Stimulated activated CD8-positive, alpha-beta memory T cell treated with anti-CD3 and anti-CD28 coated beads, Interleukin-2, amount 100 ng/mL, for 1 hour (primary cell): ENCODE measurements at places on chromosomes 7 and 10.

DNA sequence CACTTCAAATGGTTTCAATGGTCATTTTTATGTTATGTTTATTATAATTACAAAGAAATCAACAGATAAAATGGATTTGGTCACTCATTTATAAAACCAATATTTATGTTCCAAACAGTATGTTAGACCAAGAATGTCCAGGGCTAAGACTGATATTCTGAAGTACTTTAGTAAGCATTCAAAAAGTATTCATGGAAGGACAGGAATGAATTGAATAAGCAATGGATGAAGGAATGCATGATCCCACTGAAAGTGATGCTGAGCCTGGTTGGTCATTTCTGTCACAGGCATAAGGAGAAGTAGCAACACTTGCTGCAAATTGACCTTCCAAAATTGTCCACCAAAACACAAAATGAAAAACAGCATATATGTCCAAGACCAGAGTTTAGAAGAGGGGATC is 189.0 kb upstream of the CELF2 start:
- no peak for DNase-seq

DNA sequence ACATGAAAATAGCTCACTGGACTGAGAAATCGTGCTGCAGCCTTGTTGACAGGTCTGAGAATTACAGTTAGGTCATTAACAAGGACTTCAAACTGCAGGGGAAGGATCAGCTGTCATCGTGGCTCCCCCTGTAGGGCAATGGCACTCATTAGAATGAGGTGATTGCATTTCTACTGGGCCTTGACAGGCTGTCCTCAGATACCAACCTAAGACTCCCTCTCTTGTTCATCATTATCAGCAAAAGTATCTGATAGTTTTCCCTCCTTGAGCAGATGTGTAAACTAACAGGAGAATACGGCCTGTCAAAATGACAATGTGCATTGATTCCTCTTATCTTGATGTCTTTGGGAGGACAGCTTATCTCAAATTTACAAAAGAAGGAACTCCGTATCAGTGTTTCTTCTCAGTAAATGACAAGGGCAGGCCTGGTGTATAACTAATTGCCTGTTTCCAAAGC is 648.5 kb upstream of the LRRN3 start:
- DNase-seq: no peak

DNA sequence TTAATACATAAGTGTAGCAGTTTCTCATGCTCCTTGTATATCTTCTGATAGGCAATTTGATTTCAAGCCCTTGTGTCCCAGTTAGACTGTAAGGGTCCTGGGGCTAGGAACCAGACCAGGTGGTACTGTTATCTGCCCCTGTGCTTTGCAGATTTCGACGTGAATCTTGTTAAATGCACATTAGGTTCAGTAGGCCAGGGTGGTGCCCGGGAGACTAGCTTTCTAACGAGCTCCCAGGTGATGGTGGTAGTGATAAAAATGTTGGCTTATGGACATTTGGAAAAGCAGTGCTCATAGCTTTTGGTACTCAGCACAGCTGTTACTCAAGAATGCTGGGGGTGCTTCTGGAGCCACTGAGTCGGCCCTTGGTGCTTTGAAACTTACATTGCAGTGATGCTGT is 64.2 kb downstream of the PRPF18 start:
- DNase-seq: no peak

DNA sequence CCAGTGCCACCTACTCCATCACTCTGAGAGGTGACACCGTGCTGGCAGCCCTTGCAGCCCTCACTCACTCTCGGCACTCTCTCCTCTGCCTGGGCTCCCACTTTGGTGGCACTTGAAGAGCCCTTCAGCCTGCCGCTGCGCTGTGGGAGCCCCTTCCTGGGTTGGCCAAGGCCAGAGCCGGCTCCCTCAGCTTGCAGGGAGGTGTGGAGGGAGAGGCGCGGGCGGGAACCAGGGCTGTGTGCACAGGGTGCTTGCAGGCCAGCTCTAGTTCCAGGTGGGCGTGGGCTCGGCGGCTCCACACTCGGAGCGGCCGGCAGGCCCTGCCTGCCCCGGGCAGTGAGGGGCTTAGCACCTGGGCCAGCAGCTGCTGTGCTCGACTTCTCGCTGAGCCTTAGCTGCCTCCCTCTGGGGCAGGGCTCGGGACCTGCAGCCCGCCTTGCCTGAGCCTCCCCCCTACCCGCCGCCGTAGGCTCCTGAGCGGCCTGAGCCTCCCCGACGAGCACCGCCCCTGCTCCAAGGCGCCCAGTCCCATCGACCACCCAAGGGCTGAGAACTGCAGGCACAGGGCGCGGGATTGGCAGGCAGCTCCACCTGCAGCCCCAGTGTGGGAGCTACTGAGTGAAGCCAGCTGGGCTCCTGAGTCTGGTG is 48.7 kb upstream of the SLC35G1 start:
- no peak for DNase-seq

DNA sequence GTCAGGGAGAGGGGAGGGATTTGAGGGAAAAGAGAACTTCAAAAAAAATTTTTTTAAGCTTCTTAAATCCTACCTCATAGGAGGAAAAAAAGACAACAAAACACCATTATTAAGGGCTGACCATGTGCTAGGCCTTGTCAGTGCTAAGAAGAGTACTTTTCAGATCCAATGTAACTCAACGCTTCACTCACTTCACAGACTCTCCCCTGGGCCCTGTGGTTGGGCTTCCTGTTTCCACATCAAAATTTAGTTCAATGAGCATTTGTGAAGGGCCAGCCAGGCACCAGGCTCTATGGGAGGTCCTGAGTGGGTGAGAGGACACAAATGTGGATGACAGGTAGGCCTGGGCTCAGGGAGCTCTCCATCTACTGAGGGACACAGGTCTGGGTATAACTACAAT is 249.8 kb downstream of the PTEN start:
- DNase-seq: no peak

DNA sequence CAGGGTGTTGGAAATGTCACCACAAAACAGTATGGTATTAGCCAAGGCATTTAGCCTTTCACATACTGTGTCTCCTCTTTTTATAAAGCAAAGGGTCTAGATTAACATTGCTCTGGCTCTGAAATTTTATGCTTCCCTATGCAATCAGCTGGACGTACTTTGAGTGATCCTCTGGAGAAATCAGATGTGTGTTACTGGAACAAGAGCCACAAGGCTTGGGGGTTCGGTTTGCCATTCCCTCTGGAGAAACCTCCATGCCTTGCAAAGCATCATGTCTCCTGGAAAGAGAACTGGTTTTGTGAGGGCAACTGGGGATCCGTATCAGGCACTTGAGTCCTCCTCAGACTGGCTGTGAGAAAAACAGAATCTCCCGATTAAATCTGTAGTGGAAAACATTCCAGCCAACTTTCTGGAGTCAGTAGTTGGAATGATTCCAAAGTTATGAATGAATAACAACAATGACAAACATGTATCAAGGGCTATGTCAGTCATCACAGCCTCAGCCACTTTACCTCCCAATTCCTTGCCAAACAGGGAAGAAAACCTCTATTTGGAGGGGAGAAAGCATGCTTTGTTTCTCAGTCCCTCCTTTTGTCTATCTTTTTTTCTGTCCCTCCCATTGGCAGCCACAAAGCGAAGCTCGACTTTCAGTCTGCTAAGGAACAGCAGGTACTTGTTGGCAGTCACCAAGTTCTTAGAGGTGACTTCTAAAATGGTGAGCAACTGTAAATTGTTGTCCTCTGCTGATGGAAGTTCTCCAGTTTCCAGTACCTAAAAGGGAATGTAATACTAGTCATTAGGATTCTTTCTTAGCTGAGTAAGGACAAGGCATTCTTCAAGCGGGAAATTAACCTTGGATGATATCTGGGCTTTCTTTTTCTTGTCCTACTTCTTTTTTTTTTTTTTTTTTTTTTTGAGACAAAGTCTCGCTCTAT is 864.8 kb upstream of the AUTS2 start:
- DNase-seq: no peak

- DNase-seq: no peak
Observed at GRCh38 chr7:159370-160270, 32.8 kb upstream of the FAM20C start.

DNA sequence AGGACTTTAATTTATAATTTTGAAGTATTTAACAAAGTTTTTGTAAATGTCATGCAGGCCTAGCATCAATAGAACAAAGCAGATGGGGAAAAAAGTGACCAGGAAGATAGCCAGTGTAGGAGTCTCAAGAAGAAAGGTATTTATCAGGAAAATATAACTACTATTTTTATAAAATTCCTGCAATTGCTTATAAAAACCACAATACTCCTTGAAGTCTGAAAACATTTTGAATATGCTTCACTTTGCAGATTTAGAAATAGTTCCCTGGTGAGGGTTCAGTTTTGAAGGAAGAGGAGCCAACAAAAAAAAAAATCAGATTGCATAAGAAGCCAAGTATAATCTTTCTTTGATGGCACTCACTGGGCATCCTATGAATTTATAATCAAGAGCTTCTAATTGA is 34.1 kb downstream of the MTERF1 start:
- no peak for DNase-seq

DNA sequence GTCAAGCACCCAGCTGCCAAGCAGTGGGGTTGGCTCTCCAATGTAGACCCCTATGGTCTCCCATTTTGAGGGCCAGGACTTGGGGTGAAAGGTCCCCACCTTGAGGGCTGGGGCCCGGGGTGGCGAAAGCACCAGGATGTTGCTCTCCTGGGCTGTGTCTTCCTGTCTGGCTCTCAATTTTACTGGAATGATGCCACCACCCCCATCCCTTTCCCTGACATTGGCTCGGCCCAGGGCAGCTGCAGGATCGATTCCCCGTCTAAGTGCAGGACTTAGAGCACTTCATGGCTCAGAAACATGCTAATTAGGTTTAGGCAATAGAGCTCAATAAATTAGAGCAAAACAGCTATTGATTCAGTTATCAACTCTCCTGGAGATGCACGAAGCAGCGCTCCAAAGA is 27.0 kb upstream of the HSPA12A start:
- no peak for DNase-seq

- DNase-seq: no peak
Observed at GRCh38 chr7:82957521-82957920, 205.2 kb downstream of the PCLO start.

DNA sequence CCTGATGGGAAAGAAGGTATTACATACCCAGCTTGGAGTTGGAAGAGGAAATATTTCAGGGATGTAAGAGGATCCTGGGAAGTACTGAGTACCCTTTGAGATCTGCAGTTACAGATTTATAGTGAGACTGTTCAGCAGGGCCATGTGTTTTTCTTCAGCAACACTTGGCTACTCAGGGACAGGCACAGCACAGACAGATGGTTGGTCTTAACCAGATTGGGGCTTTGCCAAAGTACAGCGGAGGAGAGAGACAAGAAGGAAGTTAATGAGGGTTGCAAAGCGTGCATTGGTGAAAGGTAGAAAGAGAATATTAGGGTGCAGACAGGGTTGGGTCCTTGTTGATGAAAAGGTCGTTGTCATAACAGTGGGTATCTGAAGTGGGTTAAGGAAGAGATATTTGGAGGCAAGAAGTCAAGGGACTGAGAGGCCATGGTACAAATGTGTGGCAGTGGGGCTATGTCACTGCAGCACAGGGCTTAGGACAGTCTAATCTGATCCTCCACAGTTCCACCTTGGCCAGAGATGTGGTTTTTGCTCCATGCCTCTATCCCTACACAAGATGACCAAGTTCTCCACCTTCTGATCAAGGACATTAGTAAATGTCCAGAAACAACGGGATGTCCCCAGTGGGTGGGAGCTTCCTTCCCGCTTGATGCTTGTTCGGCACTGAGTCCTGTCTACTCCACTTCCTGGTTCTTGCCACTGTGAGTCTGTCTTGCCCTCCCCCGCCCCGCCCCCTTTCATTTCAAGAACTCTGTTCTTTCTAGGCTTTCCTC is 18.9 kb upstream of the DNAJC1 start:
- DNase-seq: peak; percentile 21

DNA sequence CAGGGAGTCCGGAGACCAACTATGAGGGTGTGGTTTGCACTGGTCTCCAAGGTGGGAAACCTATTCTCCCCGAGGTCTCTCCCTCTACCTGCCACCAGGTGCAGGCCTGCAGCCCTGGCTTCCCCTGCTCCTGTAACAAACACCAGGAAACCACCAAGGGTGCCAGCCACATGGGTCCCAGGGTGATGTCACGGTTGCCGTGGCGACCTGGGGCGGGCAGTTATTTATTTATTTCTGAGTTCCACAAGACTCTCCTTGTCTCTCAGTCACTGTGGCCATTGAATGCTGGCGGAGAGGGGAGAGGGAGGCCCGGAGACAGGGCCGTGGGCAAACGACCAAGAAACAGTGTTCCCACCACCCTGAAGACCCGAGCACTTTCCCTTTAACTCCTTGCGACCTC is 27.0 kb downstream of the MMD2 start:
- DNase-seq: no peak

DNA sequence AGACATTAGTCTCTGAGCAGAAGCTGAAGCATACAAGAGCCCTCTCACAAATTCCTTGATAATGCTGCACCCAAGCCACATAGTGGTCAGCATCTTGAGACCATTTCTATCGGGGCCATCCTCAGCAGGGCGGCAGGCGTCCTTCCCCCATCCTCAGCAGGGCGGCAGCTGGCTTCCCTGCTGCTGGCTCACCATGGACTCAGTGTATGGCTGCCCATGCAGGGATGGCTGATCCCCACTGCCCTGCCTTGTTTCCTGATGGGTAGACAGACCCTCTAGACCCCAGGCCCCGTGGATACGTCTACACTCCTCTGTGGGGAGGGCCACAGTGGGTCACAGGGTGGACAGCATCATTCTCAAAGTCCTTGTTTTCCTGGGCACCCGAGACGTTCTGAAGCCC is 406.8 kb downstream of the TCERG1L start:
- DNase-seq: no peak
